ENCODE measurements at places on chromosomes 13 and 19.

- no peak for DNase-seq
Observed at GRCh38 chr13:41765020-41765419, 195.9 kb downstream of the VWA8 start.

DNA sequence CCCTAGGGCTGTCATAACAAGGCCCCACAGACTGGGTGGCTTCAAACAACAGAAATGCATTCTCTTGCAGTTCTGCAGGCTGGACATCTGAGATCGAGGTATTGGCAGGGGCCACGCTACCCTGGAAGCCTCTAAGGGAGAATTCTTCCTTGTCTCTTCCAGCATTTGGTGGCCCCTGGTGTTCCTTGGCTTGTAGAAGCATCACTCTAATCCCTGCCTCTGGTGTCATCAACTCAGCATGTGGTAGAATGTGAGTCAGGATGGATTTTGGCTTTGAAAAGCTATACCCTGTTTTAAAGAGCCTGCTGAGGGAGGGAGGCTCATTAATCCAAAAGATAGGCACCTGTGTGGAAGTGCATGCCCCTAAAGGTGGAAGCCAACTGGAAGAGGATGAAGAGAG is 7.9 kb upstream of the GGACT start:
- no peak for DNase-seq

DNA sequence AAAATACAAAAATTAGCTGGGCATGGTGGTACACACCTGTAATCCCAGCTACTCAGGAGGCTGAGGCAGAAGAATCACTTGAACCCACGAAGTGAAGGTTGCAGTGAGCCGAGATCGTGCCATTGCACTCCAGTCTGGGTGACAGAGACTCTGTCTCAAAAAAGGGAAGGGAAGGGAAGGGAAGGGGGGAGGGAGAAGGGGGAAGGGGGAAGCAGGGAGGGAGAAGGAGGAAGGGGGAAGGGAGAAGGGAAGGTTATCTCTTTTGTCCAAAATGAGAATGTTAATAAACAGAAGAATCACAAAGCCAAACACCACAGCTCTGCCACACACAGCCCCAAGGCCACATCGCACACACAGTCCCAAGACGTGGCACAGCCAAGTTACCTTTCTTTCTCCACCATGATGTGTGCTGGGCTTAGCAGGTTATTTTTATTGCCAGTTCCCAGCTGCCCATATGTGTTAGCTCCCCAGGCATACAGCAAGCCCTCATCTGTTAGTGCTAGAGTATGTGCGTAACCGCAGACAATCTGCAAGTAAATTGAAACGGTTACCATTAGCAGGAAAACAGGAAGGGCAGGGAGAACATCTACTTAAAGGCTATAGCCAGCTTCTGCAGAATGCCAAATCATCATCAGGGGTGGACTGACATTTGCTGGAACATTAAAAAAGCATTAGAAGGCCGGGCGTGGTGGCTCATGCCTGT is 34.3 kb downstream of the RCBTB1 start:
- no peak for DNase-seq

DNA sequence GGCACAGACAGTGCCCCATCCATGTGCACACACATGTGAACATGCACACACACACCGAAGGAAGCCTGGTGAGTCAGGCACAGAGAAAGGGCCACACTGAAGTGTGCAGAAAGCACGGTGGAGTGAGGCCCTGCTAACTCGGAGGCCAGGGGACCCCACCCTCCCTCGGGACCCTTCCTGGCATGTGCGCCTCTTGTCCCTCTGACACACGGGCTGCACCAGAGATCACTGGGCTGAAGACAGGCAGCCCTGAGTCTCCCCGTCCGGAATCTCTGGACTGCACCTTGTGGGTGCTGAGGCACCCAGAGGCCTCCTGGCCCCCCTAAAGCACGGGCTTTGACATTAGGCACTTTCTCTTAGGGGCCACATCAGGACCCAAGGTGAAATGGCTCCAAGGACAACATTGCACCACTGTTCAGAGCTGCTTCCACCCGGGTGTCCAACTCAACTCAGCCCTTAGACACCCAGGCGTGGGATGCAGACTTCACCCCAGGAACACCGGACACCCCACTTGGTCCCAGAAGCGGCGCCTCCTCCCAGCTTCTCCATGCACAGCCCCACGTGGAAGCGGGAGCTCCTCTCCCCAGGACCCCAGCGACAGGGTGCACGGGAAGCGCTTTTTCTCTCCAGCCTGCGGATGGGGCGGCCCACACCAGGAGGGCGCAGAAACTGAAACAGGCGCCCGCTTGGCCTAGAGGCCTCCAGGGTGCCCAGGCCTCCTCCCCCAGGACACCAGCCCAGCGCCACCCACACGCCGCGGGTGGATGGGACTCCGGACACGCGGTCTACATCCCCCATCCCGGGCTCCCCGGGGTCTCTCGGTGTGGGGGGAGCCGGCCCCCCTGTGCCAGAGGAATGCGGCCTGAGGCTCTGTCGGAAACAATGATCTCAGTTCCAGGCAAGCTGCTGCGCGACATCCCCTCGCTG is 90.2 kb downstream of the SPACA7 start:
- no peak for DNase-seq

- DNase-seq = no peak
Observed at GRCh38 chr13:26601669-26602068, 44.2 kb downstream of the WASF3 start.

- DNase-seq = no peak
Observed at GRCh38 chr19:5541456-5541855, 26.3 kb downstream of the TINCR start.

DNA sequence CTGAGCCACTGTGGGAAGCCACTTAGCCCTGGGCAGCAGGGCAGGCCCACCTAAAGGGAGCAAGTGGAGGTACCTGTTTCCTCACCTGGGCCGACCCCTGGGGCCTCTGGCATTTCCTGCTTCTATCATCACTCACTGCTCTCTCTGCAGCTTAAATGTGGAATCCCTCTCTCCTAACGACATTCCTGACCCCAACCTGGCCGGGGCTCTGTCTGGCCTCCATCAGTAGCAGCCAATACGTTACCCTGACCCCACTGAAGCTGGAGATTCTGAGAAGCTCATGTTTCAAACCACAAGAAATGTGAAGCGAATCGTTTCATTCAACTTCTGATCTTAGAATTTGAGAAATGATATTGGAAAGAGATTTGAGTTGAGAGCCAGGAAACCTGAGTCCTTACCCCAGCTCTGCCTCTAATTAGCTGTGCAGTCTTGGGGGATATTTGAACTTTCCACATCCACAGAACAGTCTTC is 39.9 kb downstream of the DOCK9 start:
- no peak for DNase-seq

DNA sequence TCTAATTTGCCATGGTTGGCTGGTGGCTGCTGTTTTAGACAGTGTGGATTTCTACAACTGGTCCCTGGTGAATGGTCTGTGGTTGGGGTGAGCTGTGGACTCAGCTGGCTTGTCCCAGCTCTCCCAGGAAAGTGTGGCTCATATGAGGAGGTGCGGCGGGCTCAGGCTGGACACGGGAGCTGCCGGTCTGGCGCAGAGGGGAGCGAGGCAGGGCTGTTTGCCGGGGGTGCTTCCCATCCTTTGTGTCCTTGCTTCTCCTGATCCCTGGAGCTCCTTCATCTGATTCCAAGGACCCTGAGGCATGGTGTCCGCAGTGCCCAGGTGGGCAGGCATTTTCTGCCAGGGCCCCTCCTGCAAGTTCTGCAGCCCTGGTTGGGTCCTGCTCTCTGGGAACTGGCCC is 104.9 kb downstream of the TEX29 start:
- no peak for DNase-seq

DNA sequence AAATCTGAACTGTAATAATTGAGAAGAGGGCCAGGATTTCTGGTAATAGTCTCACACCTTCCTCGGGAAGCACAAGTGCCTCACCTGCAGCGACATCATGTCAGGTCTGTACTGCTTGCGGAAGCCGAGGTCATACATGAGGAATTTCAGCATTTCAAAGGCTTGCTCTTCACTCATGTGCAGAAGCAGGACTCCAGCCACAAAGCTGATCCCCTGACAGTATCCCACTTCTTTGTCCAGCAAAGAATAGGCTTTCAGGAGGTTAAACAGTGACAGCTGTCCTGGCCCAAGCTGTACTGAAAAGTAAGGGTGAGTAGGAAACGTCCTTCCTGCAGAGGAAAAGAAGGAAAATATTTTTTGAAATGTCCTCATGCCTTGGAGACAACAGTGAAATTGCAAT is 182.7 kb downstream of the TBC1D4 start:
- DNase-seq = no peak

- no peak for DNase-seq
Observed at GRCh38 chr19:2042485-2043250, 8.4 kb downstream of the MKNK2 start.

GRCh38 chr13:66077132-66077689 is 1152.9 kb downstream of the PCDH9 start:
- DNase-seq = no peak

DNA sequence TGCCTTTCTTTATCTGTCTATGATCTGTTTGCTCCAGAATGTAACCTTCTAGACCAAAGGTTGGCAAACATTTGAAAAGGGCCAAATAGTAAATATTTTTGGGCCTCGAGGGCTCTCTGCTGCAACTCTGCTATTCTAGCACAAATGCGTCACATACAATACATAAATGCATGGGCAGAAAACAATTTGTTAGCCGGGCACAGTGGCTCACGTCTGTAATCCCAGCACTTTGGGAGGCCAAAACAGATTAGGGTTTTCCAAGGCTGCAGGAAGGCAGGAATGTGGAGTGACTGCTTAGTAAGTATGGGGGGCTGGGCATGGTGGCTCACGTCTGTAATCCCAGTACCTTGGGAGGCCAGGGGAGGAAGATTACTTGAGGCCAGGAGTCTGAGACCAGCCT is 21.9 kb upstream of the EVI5L start:
- no peak for DNase-seq

All from right forelimb (tissue), 1 donor.